CD8-positive, alpha-beta T cell (primary cell): ENCODE measurements at places on chromosomes 3 and 15.

GRCh38 chr3:97935842-97936241 is 36.4 kb downstream of the RIOX2 start:
- DNase-seq: no peak

DNA sequence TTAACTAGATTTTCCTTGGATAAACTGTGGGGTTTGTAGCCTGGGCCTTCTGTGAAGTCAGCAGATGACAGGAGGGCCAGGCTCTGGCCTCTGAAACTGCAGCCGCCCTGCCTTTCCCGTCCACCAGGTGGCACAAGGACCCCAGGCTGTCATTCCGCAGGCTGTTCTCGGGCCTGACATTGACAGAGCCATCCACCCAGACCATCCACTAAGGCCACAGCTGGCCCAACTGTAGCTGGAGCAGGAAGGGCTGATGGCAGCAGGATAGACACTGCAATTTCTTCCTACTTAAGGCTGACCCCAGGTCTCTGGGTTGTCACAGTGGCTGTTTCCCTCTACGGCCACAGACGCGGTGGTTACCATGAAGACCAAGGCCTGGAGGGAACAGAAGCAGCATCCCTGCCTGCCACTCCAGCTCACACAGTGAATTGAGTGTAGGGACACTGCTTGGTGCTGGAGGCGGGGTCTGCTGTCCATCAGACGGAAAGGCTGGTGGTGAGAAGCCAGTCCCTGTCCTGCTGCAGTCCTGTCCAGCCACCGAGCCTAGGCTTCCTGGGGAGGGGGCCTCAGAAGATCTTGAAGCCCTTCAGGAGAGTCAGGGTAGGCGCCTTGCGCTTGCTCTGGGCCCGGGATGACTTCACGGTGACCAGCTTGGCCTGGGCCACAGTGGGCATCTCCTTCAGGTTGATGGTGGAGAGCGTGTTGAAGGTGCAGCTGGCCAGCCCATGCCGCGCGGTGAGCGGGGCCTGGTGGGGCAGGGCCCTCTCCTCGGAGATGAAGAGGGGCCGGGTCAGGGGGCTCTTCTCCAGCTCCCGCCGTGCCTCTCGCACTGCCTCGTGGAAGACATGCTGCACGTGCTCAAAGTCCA is 9.4 kb downstream of the SLC51B start:
- peak; percentile 64 for DNase-seq

DNA sequence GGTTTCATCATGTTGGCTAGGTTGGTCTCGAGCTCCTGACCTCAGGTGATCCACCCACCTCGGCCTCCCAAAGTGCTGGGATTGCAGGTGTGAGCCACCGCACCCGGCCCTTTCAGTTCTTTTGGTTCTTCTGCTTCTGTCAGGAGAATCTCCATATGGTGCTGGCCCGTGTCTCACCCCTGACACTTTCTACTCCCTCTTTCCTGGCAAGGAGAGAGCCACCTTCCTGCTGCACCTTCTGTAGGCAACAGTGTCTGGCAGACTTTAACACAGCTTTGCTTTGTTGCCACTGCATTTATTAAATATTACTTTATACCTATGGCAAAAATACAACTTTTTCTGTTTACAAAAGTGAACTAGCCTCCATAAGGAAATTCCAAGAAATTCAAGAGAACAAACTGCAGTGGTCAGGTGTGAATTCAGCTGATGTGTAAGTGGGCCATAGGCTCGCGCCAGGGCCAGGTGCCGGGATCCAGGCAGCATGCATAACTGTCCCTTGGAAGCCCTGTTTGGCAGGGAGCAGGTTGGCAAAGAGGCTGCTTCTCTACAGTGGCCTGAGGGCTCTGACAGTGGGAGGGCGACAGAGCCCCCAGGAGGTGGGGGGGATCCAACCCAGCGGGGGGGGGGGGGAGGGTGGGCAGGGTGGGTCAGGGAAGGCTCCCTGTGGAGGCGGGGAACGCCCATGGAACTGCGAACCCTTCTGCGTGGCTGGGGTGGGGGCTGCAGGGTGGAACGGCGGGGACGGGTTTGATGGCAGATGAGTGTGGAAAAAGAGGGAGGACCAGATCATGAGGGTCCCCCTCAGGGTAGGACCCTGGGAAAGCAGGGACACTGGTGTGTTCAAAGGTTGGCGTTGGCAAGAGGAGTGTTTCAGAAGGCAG is 21.1 kb downstream of the CTSH start:
- no peak for DNase-seq

- DNase-seq: no peak
Measured at GRCh38 chr15:76200083-76200465, 111.2 kb downstream of the ETFA start.

DNA sequence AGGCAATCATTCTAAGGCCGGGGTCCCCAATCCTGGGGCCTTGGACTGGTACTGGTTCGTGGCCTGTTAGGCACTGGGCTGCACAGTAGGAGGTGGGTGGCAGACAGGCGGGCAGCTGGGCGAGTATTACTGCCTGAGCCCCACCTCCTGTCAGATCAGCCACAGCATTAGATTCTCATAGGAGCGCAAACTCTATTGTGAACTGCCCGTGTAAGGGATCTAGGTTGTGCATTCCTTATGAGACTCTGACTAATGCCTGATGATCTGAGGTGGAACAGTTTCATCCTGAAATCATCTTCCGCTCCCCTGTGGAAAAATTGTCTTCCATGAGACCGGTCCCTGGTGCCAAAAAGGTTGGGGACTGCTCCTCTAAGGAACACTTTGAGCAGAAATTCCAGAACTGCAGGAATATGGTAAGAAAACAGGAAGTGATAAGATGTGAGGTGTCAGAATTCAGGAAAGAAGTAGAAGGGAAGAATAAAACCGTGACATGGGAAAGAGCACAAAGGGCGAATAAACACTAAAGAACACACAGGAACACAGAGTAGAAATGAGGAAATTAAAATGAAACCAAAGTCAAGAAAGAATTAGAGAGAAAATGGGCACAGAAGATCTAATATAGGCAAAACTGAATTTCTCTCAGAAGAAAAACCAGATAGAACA is 57.6 kb downstream of the PDCD6IP start:
- DNase-seq: no peak

- DNase-seq: no peak
Measured at GRCh38 chr3:59247402-59247841, 197.6 kb upstream of the CFAP20DC start.

- DNase-seq: no peak
Measured at GRCh38 chr3:20488151-20488550, 302.1 kb upstream of the SGO1 start.

DNA sequence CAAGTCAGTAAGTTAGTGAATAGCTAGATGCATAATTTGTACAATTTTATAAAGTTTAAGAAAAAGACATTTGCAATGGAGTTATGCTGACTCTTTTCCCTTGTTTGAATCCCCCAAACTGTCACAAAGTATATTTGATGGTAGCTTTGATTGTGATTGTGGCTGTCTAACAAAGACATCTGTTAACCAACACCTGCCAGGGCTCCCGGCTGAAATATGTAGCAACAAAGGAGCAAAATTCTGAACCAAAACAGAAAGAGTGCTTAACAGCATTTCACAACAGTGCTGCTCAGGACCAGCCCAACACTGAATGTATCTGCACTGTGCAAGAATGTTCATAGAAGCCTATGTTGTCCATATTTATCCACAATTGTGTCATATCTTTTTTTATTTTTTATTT is 39.4 kb downstream of the LEO1 start:
- no peak for DNase-seq

- DNase-seq: no peak
Measured at GRCh38 chr3:128326051-128326823, 140.5 kb downstream of the DNAJB8 start.

DNA sequence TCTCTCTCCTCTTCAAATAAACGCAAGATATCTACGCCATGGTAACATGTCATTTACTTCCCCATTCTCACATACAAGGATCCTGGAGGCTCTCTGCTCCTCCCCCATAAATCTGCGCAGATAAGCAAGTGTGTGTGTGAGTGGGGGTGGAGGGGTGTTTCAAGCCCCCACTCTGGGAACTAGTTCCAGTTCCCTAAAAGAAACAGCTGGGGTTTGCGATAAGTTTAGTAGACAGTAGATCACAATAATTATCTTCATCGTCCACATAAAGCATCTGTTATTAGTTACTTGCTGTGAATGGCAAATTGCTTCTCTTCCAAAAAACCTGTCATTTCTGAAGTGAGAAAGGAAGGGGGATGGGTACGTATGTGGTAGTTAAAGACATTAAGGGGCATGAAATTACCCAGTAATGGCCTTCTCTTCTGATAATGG is 79.8 kb downstream of the RBPMS2 start:
- no peak for DNase-seq

DNA sequence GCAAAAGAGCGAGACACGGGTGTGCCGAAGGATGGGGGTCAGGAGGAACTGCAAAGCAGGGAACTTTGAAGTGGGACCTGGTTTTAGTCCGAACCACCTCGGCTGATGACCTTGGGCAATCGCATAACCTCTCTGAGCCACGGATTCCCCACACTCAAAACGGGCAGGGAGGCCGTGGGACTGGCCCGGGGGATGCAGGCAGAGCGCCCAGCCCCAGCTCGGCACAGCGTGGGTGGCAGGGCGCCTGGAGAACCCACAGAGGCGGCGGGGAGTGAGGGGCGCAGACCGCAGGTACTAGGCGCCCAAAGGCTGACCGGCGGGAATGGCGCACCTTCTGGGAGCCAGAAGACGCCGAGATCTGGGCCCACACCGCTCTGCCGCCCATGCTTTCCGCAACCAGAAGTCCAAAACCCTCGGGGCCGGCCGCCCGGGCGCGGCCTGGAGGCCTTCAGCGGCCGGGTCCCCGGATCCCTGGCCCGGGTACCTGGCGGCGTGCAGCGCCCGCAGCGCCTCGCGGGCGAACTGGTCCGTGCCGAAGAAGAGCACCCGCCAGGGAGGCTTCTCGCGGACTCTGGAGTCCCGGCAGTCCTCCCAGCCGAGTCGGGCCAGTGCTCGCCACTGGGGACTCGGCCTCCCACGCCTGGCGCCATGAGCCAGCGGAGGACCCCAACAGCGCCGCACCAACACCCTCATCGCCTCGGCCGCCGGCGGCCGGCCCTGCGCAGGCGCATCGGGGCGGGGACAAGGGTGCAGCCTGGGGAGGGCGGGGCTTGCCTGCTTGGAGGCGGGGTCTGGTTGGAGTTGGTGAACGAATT is at the start of gene MTFMT:
Gene MTFMT (minus strand): TSS at position 719 of the 815 bp plus-strand sequence. CDS start 26 bp downstream, at position 693.
- DNase-seq: peak; percentile 93

DNA sequence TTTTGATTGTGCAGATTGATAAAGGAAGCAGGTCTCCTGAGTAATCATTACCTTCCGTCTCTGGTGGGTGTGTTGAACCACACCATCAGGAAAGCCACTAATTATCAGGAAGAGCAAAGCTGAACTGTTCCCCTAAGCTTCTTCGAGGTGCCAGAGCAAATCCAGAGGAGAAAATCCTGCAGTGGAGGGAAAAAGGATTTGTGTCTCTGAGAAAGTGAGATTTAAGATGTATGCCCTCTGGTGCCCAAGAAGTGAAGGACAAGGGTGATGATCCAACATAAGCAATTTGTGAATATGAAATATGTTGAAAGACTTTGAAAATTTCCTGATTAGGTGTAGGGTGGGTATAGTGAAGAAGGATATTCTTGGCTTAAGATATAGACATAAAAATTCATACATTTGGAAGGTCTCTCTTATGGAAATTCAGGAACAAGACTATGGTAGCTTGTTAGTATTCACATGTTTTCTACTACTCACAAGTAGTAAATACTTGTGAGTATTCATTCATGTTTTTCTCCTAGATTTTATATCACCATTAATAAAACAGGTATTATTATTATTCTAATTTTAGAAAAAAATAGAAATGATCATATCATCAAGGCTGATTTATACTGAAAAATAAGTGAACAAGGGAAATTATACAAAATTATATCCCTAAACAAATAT is 34.8 kb downstream of the COMMD2 start:
- no peak for DNase-seq

DNA sequence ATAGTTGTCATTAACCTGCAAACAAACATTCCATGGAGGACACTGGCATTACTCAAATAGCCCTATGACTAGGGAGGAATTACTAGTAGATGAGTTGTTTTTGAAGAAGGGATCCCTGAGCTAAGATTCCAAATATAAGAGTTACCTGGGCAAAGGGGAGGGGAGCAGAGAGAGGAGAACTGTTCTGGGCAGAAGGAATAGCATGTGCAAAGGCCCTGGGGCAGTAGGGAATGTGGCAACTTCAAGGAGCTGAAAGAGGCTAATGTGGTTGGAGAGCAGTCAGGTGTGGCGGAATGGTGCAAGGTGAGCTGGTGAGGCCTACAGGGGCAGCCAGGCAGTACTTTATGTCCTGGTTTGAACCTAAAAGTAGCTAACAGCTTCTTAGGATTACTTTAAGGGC is 5.8 kb upstream of the IL17RD start:
- DNase-seq: no peak

GRCh38 chr3:150972366-150973071 is at the start of gene CLRN1:
Gene CLRN1, minus strand, starts transcription at chr3:150972727. Its CDS starts 19 bp downstream, at chr3:150972708.
- no peak for DNase-seq

DNA sequence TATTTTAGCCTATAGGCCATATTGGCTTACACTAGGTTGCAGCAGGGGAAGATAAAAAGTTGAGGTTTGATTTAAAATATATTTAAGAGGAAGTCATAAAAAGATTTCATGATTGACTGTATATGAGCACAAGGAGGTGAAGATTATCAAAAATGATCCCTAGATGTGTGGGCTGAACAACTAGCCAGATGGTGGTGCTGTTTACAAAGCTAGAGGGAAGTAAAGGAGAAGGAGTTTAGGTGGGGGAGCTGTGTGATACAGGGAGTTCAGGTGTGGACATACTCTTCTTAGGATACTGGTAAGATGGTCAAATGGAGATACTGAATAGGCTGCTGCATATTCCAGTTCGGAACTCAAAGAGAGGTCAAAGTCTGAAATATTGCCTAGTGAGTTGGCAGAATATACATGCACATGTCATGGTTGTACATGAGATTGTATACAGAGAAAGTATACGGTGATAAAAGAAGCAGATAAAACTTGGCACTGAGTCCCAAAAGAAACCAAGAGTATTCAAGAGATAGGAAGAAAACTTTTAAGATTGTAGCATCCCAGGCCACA is 727.8 kb downstream of the NLGN1 start:
- no peak for DNase-seq

GRCh38 chr3:123448536-123449101 is at the start of gene ADCY5:
Gene ADCY5, minus strand, starts transcription at chr3:123449090. Its CDS starts 545 bp downstream, at chr3:123448545.
- DNase-seq: no peak

DNA sequence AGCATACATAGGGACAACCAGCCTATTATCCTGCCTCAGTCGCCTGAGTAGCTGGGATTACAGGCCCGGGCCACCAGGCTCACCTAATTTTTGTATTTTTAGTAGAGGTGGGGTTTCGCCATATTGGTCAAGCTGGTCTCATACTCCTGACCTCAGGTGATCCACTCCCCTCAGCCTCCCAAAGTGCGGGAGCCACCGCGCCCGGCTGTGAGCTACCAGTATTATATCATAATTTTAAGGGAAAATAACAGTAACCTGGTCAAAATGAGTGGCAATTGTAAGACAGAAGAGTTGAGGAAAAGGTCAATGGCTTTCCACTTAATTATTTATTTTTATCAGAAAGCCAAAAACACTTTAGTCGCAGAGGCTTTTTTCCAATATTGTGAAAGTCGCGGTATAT is 652.6 kb upstream of the BCHE start:
- no peak for DNase-seq

- no peak for DNase-seq
Measured at GRCh38 chr3:195257454-195258448, 13.2 kb downstream of the XXYLT1 start.
